ENCODE measurements at places on chromosomes 16 and 17. TPM values are rescaled to one million over a fixed set of nuclear protein-coding genes. Genes with fewer than 3 reads are reported as not detected.

Gene KRTAP4-3
- not detected for total RNA-seq

Gene STAC2
- total RNA-seq: not detected

Gene NOTUM
- total RNA-seq: under 0.01 TPM

Gene VAT1L
- total RNA-seq: 59.3 TPM

Gene ODAD4
- 0.43 TPM for total RNA-seq

DNA sequence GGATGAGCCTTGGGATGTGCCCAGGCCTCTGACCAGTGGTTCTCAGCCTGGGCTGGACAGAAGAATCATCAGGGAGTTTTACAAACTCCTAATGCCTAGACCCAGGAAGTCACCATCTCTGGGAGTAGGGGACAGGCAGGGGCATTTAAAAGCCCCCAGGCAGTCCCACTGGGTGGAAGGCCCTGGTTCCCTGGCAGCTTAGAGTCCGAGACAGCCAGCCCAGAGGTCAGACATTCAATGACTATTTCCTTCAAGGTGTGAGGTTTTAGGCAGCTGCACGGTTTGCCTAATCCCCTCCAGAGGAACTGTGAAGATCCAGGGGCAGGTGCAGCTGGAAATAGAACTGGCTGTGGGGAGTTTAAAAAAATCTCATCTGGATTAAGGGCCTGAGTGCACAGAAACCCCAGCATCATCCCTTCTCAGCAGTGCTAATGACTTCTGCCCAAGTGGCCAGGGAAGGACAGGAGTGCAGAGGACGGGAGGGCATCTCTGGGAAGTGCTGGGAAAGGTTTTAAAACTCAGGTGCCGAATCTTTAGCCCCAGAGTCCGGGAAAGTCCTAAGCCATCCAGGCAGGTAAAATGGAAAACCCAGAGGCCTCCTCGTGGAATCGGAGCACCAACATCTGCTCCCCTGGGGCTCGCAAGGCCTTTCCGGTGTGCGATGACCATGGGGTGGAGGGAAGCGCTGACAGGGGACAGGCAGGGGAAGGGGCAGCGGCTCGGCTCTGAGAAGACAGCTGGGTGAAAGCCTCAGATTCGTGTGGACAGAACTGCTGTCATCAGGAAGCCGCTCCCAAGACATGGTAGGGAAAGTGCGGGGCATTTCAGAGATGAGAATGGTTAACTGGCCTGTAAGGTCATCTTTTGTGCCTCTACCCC, 1.5 kb upstream of the LGALS3BP start:
- DNase-seq: no peak

DNA sequence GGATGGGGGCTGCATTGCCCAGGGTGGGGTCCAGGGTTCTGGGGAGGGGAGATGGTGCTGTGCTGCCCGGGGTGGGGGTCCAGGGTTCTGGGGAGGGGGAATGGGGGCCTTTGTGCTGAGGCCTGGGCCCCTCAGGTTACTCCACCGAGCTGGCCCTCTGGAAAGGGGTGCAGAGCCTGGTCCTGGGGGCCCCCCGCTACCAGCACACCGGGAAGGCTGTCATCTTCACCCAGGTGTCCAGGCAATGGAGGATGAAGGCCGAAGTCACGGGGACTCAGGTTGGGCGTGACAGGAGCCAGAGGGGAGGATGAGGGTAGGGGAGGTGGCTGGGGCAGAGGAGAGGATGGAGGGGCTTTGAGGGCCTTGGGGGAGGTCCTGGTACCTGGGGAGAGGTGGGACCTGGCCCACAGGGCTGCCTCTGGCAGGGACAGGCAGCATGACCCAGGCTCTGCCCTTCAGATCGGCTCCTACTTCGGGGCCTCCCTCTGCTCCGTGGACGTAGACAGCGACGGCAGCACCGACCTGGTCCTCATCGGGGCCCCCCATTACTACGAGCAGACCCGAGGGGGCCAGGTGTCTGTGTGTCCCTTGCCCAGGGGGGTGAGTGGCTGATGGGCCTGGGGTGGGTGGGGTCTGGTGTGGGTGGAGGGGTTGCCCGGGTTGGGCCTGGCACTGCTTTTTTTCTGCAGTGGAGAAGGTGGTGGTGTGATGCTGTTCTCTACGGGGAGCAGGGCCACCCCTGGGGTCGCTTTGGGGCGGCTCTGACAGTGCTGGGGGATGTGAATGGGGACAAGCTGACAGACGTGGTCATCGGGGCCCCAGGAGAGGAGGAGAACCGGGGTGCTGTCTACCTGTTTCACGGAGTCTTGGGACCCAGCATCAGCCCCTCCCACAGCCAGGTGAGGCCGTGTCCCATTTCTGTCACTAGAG, 7.8 kb downstream of the ITGAX start:
- DNase-seq: no peak

- peak; percentile 67 for DNase-seq
Observed at GRCh38 chr16:74700438-74701225, at the start of gene MLKL. Gene MLKL, minus strand, starts transcription at chr16:74700862. Its CDS starts 5,105 bp downstream, at chr16:74695757.

- DNase-seq: no peak
Observed at GRCh38 chr17:38443356-38444031, 15.2 kb downstream of the ARHGAP23 start.

- no peak for DNase-seq
Observed at GRCh38 chr16:68486502-68487202, 38.3 kb upstream of the SMPD3 start.

DNA sequence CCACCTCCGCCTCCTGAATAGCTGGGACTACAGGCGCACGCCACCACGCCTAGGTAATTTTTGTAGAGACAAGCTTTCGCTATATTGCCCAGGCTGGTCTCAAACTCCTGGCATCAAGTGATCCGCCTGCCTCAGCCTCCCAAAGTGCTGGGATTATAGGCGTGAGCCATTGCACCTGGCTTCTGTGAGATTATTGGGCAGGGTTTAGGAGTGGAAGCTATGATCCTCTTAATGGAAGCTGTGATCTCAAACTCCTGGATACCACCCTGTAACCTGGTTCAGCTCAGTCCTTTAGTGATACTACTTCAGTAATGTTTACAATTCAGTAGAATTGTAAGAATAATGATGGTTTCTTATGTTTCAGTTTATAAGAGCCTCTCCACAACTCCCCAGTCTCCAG, 14.1 kb downstream of the NFE2L1 start:
- no peak for DNase-seq

DNA sequence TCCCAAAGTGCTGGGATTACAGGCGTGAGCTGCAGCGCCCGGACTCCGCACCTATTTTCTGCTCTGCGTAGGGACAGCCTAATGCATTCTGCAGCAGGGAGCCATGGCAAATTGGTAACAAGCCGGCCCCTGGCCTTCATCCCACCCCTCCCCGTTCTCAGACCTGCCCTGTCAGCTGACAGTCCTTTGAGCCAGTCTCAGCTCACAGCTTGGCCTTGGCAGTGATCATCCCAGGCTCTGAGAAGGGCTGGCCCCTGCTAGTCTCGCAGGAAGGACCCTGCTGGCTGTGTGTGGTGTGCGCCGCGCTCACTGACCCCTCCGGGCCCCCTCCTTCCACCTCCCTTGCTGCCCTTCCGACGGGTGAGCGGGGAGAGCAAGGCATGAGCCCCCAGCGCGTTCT, 10.3 kb upstream of the NPTX1 start:
- no peak for DNase-seq

DNA sequence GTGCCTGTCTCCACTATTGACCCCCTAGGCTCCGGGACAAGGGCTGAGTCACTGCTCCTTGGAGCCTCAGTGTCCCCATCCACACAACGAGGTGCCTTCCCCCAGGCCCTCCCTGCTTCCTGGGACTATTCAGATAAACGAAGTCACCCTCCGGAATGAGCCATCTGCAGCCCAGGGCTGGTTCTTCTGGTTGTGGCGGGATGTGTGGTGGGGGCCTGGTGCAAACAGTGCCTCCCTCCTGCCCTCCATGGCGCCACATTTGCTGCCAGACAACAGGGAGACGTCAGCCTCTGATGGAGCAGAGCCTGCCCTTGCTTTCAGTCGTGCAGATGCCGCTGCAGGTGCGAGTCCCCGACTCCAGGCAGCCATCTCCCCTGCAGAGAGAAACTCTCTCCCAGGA, 5.1 kb upstream of the KRT16 start:
- DNase-seq: no peak

- DNase-seq: no peak
Observed at GRCh38 chr17:21375757-21376080, 438 bp upstream of the KCNJ12 start.

GRCh38 chr16:23950291-23950894, 114.6 kb downstream of the PRKCB start:
- DNase-seq: no peak

DNA sequence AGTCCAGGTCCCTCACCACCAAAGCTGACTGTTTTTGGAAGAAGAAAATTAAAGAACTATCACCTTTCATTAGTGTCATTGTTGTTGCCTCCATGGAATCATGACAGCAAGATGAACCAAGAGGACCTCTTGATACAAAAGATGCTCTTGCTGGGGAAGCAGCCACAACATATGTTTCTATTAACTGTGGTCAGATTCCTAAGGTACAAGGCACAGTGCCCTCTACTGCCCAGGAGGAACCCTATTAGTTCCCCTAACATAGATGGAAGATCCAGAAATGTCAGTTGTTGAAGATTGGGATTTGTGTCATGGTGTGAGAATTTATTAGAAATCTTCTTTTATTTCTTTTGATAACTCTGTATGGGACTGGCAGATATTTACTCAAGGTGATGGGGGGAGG, 188.2 kb upstream of the ANKFN1 start:
- no peak for DNase-seq

- DNase-seq: no peak
Observed at GRCh38 chr16:58127634-58128033, 1.5 kb downstream of the CFAP20 start.

DNA sequence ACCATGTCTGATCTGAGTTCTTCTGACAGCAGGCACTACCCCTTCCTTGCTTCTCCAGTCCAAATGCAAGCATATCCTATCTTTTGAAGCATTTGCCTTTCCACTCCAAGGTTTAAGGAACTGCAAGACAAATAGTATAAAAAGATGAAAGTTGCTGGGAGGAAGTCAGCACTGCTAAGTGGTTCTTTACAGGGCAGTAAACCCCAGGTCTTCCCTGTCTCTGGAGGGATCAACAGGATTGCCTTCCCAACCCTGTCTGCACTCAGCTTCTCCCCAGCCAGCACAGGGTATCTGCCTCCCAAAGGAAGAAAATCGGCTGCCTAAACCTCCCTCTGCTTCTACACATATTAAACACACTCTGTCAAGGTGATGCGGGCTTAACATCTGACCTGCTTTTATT, 46.8 kb downstream of the SOX9 start:
- DNase-seq: no peak

Measured in fibroblast of villous mesenchyme (primary cell).